ENCODE measurements at places on chromosomes 1 and 21. TPM values are rescaled to one million over a fixed set of nuclear protein-coding genes. Genes with fewer than 3 reads are reported as not detected.

GRCh38 chr21:31558189-31558961 lies 101.1 kb upstream of the SOD1 start:
- peak; percentile 70 for DNase-seq

DNA sequence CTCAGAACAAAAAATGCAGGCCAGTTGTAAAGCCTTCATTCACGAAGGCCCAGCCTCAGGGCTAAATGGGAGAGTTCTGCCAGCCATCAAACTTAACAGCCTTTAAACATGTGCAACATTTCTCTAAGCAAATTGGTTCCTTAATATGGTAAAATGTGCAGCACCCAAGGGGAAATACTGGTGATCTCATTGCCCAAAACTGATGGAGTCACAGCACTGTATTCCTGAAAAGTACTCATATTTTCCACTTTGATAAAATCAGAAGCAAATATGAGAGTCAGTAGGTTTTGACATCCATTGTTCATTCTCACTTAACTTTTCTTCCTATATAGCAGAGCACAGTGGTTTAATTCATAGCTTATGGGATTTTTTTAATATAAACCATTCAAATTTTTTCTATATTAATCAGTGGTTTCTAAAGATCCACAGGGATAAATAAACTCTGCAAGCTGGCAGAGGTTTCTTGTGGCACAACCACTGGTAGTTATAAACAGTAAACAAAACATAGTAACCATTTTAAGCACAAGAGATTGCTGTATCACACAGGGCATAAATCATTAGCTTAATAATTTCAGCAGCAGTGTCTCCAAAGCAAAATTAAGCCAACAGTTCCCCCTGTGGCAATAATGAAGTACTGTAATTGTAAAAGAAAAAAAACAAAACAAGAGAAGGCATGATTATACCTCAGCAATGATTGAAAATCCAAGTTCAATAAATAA lies 106.9 kb upstream of the LYPLAL1 start:
- DNase-seq, result no peak

DNA sequence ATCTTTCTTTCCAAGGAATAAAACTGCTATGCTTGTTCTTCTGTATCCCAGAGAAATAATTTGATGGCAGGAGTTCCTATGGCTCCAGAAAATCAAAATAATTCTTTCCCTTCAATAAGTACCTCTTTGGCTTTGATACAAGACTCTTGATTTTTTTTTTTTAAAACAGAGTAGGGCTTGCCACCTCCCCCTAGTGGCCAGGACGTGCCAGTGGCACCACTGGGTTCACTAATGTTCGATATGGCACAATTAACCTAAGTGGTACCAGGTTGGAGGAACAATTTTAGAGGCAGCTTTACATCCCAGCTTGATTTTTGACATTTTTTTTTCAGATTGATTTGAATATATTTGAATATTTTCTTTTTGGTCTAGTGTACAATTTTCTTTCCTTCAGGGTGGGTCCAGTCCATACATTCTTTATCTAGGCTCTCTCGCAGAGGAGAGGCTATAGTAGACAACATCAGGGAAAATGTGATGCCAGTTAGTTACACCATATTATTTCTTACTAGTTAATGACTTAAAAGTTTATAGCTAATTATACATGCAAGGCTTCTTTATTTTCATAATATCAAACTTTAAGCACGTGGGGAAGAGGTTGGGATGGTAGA lies 330.9 kb downstream of the S1PR1 start:
- DNase-seq, result peak; percentile 26

DNA sequence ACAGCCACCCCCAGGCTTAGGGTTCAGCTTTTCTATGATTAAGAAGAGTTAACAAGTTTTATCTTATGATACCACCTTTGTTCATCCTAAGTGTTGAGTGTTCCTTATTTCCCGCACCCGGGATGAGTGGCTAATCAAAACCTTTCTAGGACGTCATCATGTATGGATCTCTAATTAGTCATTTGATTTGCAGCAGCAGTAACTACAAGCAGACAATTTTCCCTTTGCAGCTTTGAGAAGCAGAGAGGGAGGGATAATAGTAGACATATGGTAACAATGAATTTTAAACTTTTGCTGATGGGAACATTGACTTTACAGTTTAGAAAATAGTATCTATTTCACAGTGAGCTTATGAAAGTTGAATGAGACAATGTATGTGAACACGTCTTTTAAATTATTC lies 30.8 kb upstream of the SLC35F3 start:
- no peak for DNase-seq

GRCh38 chr21:16588433-16588860 lies 858.7 kb downstream of the USP25 start:
- DNase-seq, result peak; percentile 46

- no peak for DNase-seq
These were observed 347.4 kb downstream of the PTPRU start for GRCh38 chr1:29583727-29584126.

RCSD1 gene
- 0.31 TPM for total RNA-seq

OVAAL gene
- total RNA-seq, result not detected

PLEKHN1 gene
- total RNA-seq, result 2.0 TPM

TGFBR3 gene
- 2.4 TPM for total RNA-seq

MTARC1 gene
- total RNA-seq, result 28.6 TPM

All from H7 (cell line).